Stimulated activated CD8-positive, alpha-beta memory T cell treated with anti-CD3 and anti-CD28 coated beads, Interleukin-15, amount 100 ng/mL, for 48 hours (primary cell): ENCODE measurements at places on chromosomes 13 and 19.

GRCh38 chr13:76813000-76813691, 73.1 kb downstream of the KCTD12 start:
- DNase-seq: no peak

GRCh38 chr19:4581666-4582553, 22.4 kb upstream of the SEMA6B start:
- DNase-seq: no peak

- DNase-seq: no peak
Measured at GRCh38 chr19:47176627-47177090, 46.0 kb downstream of the SAE1 start.

DNA sequence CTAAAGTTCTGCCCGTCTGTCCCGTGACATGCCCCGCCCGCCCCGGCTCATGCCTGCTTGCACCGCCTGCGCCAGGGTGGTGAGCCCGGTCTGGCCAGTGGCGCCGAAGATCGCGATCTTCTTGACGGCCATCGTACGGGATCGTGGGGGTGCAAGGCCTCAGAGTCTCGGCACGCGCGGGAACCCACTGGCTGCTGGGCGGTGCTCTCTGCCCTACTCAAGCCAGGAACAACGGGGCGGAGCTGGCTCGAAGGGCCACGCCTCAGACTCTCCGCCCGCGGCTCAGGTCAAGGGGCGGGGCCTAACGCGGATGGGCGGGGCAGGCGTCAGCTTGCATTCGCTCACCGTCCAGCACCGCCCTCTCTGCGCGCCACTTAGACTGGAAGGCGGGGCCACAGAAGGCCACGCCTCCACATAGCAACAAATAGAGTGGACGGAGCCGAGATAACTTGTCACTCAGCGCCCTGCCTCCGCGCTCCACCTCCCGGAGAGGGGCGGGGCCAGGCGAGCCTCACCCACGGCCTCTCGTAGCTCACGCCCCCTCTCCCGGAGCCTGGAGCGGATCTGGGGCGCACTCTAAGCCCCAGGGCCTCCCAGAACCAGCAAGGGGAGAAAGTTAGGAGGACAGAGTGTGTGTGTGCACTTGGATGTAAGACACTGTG, at the start of gene BLVRB:
TSS of gene BLVRB (minus strand) at position 189 of the 662 bp plus-strand sequence. CDS start at position 132, 57 bp downstream.
- peak; percentile 97 for DNase-seq

GRCh38 chr13:102928941-102929675, 83.3 kb downstream of the ERCC5 start:
- DNase-seq: no peak

DNA sequence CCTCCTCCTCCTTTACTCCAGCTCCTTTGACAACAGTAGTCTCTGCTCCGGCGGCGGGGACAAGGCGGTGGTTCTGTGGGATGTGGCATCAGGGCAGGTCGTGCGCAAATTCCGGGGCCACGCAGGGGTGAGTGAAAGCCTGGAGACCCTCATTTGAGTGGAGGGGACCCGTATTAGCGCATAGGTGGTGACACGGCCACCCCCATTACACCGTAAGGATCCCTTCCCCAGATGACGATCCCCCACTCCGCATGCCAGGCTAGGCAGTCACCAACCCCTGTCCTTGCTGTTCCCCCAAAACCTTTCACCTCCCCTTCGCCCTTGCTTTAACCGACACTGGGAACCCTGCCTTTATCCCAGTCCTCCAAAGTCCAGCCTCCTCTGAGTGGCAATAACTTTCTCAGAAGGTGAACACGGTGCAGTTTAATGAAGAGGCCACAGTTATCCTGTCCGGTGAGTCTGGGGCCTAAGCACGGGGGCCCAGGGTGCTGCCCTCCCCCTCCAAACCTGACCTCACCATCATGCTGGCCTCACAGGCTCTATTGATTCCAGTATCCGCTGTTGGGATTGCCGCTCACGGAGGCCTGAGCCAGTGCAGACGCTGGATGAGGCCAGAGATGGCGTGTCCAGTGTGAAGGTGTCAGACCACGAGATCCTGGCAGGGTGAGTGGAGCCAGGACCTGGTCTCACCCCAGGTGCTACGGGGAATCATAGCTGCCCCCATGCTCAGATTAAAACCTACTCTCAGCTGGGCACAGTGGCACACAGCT, 3.7 kb downstream of the WDR83 start:
- no peak for DNase-seq

DNA sequence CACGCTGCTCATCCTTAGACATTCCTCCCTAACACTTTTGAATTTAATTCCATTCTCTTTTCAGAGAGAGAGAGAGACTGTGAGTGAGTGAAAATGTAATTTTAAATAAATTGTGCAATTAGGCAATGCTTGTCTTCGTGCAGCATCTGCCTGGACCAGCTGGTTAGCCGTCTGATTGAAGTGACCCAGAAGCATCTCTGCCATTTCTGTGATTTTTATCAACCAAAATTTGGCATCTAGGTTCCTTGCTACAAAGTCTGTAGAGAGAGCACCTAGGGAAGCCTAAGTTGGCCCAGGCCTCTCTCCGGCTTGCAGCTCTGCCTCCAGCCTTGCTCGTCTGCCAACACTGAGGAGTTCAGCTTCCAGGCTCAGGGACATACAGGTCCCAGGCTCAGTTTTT, 138.6 kb upstream of the GPR12 start:
- no peak for DNase-seq

DNA sequence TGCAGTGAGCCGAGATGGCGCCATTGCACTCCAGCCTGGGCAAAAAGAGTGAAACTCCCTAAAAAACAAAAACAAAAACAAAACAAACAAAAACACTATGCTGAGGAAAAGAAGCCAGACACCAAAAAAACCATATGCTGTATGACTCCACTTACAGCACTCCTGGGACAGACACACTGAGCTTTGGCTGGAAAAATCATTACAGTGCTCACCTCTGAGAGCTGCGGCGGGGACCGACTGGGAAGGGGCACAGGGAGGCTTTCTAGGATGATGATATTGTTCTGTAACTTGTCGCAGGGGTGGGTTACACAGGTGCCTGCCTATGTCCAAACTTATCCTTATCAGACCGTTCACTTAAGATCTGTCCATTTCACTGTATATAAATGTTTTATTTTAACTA, 7.8 kb downstream of the PNMA8A start:
- DNase-seq: no peak

- DNase-seq: no peak
Measured at GRCh38 chr19:54554896-54555295, 18.7 kb upstream of the LILRA2 start.

DNA sequence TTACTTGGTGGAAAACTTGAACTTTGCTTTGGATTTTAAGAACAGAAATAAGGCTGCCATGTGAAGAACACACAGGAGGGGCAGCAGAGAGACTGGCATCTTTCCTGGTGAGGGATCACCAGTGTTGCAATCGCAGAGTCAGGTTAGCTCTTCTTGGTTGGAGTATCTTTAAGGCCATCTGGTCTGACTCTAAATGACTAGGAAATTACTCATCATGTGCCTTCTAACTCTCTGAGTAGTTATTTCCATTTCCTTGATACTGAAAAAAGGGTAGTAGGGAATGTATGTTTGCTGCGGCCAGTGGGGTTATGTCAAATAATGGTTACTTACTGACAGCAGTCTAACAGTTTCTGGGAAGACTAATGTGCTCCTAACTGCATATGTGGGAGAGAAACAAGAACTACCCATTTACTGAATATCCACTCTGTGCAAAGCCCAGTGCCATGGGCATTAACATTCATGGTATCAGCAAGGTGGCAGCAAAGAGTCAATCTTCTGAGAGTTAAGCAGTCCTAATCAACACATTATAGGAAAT, 122.1 kb downstream of the COG6 start:
- peak; percentile 38 for DNase-seq

GRCh38 chr13:44301639-44302015, 72.0 kb upstream of the SERP2 start:
- DNase-seq: no peak

GRCh38 chr19:23823952-23824389, 65.3 kb upstream of the ZNF681 start:
- no peak for DNase-seq

- DNase-seq: no peak
Measured at GRCh38 chr19:50377051-50377461, 799 bp downstream of the NR1H2 start.
